Adrenal gland (tissue), 19 donors: ENCODE measurements at places on chromosomes 4 and X. TPM values are rescaled to one million over a fixed set of nuclear protein-coding genes. Genes with fewer than 3 reads are reported as not detected.

GRCh38 chr4:126230269-126230668 lies 915.5 kb downstream of the FAT4 start:
- no peak for DNase-seq

- DNase-seq: no peak
Measured at GRCh38 chr4:61950625-61951024, 750.5 kb downstream of the ADGRL3 start.

DNA sequence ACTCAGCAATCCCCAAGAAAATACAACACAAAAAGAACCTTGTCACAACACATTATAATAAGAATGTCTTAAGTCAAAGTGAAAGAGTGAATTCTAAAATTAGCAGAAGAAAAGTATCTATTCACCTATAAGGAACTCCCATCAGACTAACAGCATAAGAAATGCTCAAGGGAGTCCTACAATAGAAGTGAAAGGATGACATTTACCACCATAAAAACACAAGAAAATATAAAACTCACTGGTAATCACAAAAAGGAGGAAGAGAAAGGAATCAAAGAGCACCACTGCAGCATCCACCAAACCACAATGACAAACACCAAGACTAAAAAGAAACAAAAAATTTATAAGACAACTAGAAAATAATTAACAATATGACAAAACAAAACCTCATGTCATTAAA lies 257.0 kb upstream of the AGTR2 start:
- no peak for DNase-seq

HNRNPDL gene
- total RNA-seq: 172 TPM

DNA sequence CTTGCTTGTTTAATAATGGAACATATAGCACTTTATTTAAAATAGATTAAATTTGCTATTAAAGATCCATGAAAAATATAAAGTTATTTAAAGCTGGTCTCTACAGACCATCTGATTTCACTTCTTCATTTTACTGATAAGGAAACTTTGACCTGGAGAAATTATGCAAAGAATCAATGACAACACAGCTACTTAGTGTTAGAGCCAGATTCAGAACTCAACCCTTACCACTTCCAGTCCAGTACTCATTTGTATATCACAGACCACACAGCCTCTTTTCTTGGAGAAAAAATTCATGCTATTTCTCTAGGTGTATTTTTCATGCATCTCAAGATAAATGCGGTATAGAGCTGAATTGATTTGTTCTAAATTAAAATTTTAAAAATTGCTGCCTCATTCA lies 34.0 kb downstream of the WDFY3 start:
- no peak for DNase-seq

CLIC2 gene
- 12.1 TPM for total RNA-seq

GRCh38 chrX:38961936-38962335 lies 160.7 kb downstream of the MID1IP1 start:
- DNase-seq: no peak

DNA sequence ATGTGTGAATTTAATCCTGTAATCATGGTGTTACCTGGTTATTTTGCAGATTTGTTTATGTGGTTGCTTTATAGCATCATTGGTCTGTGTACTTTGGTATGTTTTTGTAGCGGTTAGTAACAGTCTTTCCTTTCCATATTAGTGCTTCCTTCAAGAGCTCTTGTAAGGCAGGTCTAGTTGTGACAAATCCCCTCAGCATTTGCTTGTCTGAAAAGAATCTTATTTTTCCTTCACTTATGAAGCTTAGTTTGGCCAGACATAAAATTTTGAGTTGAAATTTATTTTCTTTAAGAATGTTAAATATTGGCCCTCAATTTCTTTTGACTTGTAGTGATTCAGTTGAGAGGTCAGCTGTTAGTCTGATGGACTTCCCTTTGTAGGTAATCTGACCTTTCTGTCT lies 1096.1 kb upstream of the SLIT2 start:
- no peak for DNase-seq

GRCh38 chr4:86521373-86521969 lies 72.6 kb upstream of the PTPN13 start:
- DNase-seq: no peak

DNA sequence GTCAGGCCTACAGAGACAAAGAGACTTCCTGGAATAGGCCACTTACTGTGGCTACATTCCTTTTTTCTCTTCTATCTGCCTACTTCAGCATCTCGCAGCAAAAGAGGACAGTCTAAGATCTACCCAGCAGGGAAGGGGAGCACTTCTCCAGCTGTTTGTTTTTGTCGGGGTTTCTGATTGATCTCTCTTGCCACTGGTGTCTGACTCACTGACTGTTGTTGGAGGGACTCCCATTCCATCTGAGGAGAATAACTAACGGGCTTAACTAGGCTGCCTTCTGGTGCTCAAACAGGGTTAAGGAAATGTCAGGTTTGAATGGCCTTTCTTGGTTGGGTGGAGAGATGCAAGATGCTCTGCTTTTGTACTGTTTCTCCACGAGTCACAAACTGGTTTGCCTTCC lies 100.2 kb upstream of the TMEM164 start:
- no peak for DNase-seq

GRCh38 chr4:98945297-98945850 lies 16.4 kb upstream of the EIF4E start:
- DNase-seq: no peak

HPSE gene
- 7.4 TPM for total RNA-seq

- DNase-seq: no peak
Measured at GRCh38 chrX:10529344-10529743, 91.0 kb downstream of the MID1 start.

DNA sequence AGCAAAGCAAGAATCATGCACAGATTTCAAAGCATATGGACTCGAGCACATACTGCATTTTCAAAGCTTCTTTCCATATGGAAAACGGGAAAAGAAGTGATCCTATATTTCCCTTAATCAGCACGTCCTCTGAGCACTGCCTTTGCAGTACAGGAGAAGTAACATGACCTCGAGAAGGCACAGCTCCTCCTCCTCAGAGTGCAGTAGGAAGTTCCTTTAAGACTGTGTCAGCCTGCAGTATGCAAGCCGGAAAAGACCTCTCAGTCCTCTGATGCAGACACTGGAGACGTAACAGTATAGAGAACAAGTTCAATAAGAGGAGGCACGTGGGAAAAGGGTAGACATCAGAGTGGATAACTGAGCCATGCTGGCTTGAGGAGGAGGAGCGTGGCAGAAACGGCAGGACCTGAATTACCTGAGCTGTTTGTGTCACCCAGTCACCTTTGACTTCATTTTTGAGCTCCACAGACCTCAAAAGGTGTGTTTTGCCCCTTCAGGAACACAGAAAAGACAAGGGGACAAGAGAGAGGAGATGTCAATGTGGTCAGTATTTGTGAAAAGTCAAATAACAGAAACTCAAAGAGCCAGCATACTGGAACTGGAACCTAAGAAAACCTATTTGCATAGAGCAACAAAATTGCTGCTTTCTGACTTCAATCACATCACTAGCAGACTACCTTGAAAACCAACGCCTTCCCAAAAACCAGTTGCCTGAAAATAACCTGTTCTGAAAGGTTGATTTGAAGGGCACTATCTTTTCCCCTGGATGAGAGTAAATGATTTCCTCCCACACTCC lies 20.8 kb downstream of the IRF2 start:
- peak; percentile 56 for DNase-seq

FREM3 gene
- total RNA-seq: not detected

PDZD4 gene
- 0.69 TPM for total RNA-seq

- no peak for DNase-seq
Measured at GRCh38 chr4:102405821-102406401, 60.6 kb upstream of the SLC39A8 start.

TMEM33 gene
- 50.6 TPM for total RNA-seq

- no peak for DNase-seq
Measured at GRCh38 chrX:1821846-1822245, 207.0 kb downstream of the ASMT start.

PGAM4 gene
- not detected for total RNA-seq

DNA sequence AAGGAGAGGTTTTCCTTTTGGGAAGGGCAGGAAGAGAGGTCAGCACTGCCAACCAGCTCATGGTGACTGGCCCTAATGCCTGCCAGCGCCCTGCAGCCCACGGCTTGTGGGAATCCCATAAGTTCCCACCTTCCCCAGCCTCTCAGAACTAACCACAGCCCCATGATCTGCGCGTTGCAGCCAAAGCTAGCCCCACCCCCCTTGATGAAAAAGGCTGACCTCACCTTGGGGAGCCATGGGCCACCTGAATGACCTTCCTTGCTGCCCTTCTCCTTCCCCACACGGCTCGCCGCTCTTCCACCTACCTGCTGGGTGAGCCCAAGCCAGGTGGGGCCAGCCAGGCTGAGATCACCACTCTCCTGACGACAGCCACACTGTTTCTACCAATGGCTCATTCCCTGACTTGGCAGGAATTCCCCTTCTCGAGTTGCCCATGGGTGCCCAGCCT lies 3.9 kb upstream of the ELF4 start:
- DNase-seq: no peak

RBM10 gene
- 45.6 TPM for total RNA-seq

TMEM185A gene
- 16.5 TPM for total RNA-seq

ARAP2 gene
- 6.2 TPM for total RNA-seq

F8A3 gene
- total RNA-seq: 29.6 TPM

- no peak for DNase-seq
Measured at GRCh38 chr4:182263562-182263961, 20.4 kb downstream of the TENM3 start.

DNA sequence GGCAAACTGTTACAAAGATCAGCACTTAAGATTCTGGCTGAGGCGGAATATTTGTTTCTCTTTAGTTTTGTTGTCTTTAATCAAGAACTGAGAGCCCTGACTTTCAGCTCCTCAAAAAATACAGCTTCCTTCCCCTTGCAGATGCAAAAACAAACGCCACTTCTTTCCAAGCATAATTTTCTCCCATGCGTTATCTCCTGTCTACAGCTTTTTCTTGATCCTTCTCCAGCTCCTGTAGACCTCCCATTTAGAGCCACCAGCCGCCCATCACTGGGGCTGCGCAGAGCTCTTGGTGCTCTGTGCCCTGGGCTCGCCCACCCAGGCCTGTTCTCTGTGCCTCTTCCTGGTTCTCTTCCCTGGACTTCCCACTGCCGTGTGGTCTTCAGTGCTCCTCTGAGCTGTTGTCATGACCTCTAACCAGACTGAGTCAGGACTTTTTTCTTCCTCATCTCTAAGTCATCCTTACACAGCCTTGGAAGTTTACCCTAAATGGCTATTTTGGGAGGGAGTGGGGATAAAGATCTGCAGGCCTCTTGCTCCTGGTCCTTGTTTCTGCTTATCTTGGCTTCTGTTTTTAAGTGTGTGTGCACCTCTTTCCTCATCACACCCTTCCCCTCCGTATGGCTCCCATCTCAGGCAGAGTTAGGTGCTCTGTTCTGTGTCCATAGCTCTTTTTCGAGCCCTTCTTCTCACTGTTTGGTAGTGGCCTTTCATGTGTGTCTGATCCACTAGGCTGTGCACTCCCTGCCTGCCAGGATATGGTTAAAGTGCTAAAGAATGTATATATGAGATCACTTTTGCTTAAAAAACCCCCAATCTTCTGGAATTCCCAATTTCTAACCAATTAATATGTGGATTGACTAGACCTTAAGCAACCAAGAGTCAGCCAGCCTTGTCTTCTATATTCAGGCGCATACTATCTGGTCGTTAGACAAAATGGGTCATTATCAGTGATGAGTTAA lies 122.5 kb downstream of the PTTG2 start:
- DNase-seq: no peak

DNA sequence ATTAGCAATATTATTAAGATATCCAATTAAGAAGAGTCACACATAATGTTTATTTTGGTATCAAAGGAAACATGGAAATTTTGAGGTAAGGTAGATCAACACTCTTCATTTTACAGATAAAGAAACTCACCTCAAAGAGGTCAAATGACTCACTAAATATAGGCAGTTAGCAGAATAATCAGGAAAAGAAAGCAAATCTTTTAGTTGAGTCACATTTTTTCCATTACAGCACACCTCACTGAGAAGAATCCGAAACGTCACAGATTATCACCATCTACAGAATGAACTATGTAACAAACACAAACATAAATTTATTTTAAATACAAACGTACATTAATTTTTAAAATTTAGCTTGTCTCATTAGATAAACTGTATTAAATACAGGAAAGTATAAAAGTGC lies 70.1 kb downstream of the TMEM47 start:
- DNase-seq: no peak

AKAP4 gene
- total RNA-seq: not detected

- peak; percentile 6 for DNase-seq
Measured at GRCh38 chr4:1578251-1578773, 105.8 kb downstream of the FAM53A start.

DNA sequence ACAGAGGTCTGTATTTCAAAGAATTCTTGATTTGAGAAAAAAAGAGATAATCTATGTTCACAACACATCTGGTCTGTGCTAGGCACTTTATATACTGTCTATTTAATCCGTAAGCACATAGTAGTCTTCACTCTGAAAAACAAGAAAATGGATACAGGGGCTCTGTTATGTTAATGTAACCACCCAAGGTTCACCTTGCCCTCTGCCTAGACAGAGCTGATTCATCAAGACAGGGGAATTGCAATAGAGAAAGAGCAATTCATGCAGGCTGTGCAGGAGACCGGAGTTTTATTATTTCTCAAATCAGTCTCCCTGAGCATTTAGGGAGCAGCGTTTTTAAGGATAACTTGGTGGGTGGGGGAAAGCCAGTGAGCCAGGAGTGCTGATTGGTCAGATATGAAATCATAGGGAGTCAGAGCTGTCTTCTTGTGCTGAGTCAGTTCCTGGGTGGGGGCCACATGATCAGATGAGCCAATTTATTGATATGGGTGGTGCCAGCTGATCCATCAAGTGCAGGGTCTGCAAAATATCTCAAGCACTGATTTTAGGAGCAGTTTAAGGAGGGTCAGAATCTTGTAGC lies 92.9 kb upstream of the TNIP3 start:
- no peak for DNase-seq

CLNK gene
- total RNA-seq: not detected

- no peak for DNase-seq
Measured at GRCh38 chr4:13793020-13793710, 165.6 kb upstream of the BOD1L1 start.

GRCh38 chr4:123603165-123603564 lies 206.6 kb downstream of the SPRY1 start:
- DNase-seq: no peak

L1CAM gene
- 15.6 TPM for total RNA-seq

DNA sequence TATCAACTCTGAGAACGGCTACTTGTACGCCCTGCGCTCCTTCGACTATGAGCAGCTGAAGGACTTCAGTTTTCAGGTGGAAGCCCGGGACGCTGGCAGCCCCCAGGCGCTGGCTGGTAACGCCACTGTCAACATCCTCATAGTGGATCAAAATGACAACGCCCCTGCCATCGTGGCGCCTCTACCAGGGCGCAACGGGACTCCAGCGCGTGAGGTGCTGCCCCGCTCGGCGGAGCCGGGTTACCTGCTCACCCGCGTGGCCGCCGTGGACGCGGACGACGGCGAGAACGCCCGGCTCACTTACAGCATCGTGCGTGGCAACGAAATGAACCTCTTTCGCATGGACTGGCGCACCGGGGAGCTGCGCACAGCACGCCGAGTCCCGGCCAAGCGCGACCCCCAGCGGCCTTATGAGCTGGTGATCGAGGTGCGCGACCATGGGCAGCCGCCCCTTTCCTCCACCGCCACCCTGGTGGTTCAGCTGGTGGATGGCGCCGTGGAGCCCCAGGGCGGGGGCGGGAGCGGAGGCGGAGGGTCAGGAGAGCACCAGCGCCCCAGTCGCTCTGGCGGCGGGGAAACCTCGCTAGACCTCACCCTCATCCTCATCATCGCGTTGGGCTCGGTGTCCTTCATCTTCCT lies 2.7 kb downstream of the PCDH10 start:
- DNase-seq: peak; percentile 74
